Stimulated activated CD4-positive, alpha-beta T cell treated with anti-CD3 and anti-CD28 coated beads, Interleukin-15, amount 100 ng/mL, for 1 hour (primary cell): ENCODE measurements at places on chromosomes 12 and 14.

- no peak for DNase-seq
Measured at GRCh38 chr12:91099341-91099740, 12.0 kb downstream of the LUM start.

GRCh38 chr12:49537231-49537751 lies 1.5 kb upstream of the KCNH3 start:
- no peak for DNase-seq

DNA sequence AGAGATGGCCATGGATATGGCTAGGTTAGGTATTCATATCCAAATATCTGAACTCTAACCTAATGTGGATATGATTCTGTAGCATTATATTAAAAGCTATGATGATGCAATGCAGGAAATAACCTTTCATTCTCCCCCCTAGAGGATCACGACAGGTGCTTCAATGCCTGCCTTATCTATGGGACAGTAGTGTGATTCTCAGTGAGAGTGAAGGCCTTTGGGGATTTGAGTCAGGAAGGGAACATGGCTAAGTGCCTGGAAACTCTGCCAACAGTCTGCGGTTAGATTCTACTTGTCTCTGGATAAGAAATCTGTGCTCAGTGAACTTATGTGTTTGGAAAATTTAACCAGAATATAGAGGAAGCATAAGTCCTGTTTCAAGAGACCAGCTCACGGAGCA lies 81.8 kb downstream of the SLC38A1 start:
- DNase-seq: no peak

DNA sequence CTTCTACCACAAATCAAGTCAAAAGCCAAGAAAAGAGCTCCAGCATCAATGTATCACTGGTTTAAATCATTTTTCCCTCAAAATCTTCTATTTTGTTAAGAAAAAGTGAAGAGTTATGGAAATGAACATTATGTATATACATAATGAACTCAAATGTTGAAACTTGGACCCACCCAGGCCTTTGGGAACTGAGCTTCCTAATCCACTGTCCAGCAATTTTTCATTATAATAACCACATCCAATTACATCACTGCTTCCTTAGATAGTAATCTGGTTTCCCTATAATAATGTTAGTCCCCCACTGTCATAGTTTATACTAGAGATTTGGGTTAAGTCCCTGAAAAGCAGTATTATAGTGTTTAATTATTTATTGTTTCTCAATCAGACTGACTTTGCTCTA lies 170.9 kb downstream of the PIK3C2G start:
- no peak for DNase-seq

- no peak for DNase-seq
Measured at GRCh38 chr12:58066296-58066695, 124.9 kb downstream of the ATP23 start.

DNA sequence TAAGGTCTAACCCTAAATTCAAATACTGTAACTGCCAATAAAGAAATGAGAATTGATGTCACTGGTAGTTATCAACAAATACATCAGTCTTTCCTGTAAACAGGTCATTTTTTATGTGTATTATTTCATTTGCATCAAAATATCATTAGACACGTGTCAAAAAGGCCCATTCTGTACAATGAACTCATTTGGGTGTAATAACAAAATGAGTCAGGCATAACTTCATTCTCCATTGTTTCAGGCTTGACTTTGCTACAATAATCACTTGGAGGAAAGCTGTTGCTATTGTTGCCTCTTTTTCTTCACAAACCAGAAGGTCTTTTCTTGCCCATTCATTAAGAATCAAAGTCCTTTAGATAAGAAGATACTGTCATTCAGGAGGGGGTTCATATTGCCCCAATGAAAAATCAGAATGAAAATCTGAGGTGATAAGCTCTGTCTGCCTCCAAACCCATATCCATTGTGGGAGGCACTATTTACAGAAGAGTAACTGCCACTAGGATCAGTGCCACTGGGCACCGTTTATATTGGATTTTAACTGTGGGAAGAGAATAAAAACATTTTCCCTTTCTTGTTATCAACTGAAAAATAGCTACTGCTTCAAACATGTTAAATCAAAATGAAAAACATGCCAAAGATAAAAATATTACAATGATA lies 10.1 kb downstream of the ENTPD5 start:
- no peak for DNase-seq

GRCh38 chr14:59140106-59140843 lies 48.2 kb upstream of the DAAM1 start:
- DNase-seq: no peak
